Pons (tissue), 1 donor: ENCODE measurements at places on chromosomes 11 and 22.

- no peak for DNase-seq
These were observed 9.2 kb upstream of the SLC5A12 start for GRCh38 chr11:26731084-26731456.

- DNase-seq: no peak
These were observed 6.1 kb downstream of the GNB1L start for GRCh38 chr22:19848298-19849224.

- DNase-seq: no peak
These were observed 8.0 kb downstream of the POU2AF1 start for GRCh38 chr11:111370902-111371578.

DNA sequence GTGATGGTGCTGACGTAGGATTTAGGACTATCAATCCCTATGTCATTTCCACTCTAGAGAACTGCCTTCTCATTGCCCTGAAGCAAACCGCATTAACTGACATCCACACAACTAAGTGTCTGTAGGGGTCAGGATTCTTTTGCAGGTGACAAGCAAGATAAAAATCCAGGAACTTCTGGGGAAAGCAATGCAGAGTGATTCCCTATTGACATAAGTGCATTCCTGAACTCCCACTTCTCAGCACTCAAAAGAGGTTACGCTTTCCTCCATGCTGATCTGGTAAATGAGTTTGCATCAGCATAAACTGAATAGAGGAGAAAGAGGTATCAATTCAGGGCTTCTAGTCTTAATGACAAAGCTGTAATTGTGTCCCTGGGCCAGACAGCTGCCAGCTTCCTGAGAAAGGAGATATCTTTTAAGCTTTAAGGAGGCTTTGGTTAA lies 224.6 kb upstream of the ISX start:
- no peak for DNase-seq

DNA sequence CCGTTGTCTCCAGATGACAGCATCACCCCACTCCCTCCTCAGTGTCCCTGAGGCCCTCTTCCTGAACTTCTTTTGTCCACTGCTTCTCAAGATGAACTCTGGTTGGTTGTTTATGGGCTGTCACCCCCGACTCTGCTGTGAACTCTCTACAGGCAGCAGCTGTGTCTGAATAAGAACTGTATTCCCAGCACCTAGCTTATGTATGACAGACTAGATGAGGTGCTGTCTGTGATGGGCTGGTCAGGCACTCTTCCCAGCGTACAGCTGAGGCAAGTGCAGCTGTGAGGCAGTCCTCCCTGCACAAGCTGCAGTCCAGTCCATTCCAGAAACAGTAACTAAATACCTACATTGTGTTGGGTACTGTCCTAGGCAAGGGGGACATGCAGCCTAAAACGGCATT lies 111.4 kb upstream of the PITPNB start:
- DNase-seq: no peak

GRCh38 chr22:36244522-36245391 lies 5.4 kb upstream of the APOL2 start:
- DNase-seq: no peak

DNA sequence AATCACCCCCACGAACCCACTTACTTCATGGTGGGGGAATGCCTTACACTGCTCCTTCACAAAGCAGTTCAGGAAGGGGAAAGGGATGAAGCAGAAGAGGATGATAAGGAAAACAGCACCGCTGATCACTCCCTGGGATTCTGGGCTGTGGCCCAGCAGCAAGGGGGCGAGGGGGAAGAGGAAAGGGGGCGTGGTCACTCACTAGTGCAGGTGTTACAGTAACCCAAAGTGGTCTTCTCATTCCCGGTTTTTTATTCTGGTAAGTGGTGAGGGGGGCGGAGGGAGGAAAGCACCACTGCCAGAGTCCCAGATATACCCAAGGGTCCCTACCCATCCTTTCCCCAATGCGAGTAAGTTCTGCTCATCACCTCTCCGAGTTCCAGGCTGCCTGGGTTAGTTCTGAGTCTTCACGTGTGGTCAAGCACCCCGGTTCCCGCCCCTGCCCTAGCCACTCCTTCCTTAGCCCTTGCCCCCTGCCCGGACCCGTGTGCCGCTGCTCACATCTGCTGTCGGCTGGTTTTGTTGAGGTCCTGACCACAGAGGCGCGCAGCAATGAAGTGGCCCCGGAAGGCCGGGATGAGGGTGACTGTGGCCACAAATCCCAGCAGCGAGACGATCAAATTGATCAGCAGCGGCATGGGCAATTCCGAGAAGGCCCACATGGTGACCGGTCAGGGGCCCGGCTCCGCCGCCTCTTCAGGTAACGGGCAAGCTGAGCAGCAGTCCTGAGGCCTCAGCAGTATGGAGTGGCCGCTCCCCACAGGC lies 477 bp downstream of the DPAGT1 start:
- no peak for DNase-seq

GRCh38 chr11:91986218-91986617 lies 238.4 kb upstream of the FAT3 start:
- DNase-seq: no peak

- DNase-seq: peak; percentile 20
These were observed 99.3 kb upstream of the SESN3 start for GRCh38 chr11:95330302-95330701.

DNA sequence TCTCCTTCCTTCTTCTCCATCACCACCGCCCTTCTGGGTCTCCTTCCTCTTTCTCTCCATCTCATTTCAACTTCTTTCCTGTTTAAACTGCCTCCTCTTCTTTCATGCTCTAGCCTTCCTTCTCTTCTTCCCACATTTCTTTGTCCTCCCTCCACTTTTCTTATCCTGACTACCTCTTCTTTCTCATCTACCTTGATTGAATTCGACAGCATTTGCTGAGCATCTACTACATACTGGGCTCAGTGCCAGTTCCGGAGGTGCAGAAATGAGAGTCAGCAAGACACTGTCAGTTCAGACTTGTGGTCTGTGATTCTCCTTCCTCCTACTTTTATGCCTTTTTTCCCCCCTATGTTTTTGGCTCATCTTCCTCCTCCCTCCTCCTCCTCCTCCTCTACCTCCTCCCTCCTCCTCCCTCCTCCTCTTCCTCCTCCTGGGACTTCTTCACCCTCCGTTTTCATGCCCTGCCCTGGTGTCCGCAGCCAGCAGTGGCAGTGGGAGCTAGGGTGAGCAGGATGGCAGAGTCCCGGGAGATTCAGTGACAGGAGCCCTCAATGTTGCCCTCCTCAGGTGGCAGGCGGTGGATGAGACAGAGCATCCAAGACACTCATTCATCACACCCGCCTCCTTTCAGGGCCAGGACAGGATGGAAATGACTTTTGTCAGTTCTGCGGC lies 146.0 kb upstream of the SEZ6L start:
- no peak for DNase-seq

- peak; percentile 44 for DNase-seq
These were observed 3.7 kb downstream of the MAFF start for GRCh38 chr22:38205261-38206128.

DNA sequence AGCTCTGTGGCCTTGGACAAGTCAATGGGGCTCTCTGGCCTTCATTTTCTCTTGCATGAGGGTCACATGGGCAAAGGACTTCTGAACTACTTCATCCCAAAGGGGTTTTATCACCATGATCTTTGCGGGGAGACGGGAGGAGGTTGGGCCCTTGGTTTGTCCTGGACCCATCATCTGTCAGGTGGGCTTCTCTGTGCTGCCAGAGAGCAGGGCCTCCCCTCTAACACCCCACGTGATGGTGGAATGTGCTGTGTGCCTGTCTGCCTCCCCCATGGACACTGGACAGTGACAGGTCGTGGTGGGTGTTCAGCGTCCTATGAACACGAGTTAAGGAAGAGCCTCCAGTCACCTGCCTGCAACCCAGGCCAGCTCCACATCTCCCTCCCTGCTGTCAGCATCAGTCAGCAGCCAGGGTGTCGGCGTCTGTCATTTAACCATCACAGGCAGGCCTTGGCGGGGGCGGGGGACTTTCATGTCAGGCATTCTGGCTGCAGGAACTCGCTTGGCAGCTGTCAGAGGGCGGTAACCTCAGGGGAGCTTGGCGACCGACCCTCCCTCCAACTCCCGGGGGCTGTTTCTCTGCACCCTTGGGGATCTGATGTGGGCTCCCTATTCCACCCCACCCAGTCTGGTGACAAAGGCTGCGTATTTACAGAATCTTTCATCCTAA lies 2.6 kb upstream of the SUN2 start:
- DNase-seq: peak; percentile 11

DNA sequence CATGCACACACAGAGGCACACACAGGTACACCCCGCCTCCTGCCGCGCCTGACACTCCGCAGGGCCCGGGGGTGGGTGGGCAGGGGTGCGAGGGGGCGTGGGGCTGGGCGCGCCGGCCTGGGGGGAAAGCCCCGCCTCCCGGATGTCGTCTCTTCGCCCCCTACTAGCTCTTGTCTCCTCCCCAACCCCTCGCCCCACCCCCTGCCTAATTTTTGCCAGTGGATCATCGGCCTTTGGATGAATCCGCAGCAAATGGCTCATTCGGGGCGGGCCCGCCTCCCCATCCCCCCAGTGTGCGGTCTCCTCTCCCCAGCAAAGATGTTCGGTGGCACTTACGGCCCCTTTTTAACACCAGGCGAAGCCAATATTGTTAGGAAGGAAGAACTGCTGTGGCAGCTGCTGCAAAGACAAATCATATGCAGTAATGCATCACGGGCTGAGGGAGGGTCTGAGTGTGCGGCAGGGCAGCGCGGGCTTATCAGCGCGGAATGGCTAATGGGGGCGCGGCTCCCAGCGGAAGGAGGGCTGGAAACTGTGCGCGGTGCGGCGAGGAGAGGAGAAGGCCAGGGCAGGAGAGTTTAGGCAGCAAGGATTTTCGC lies 13.4 kb upstream of the NECTIN1 start:
- DNase-seq: no peak

GRCh38 chr11:36022882-36023281 lies 79.0 kb downstream of the LDLRAD3 start:
- no peak for DNase-seq

DNA sequence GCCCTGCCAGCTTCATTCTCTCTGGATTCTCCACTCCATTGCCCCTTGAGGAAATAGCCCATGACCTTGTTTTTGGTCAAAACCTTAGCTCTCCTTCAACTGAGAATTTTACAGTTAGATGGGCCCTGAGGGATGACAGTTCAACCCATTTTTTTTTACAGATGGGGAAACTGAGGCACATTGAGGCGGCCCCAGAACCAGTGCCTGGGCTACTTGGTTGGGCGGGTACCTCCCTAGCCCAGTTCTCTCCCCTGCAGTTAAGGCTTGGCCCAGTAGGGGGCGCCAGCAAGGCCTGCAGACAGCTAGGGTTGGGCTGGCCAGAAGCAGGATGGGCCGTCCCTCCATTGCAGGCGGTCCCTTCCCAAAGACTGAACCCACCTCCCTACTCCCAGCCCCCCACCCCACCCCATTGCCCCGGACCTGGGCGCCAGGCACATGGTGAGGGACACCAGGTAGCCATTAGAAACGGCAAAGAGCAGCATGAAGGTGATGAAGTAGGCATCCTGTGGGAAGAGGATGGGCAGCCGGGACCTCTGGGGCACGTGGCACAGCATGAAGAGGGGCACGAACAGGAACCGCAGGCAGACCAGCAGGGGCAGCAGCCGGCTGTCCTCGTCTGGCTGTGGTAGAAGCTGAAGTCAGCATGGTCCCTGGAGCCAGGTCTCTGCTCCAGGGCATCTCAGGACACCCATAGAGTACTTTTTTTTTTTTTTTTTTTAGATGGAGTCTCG lies 7.6 kb downstream of the SLC29A2 start:
- DNase-seq: no peak

GRCh38 chr11:3225826-3226750 lies 6.1 kb downstream of the MRGPRE start:
- peak; percentile 15 for DNase-seq

DNA sequence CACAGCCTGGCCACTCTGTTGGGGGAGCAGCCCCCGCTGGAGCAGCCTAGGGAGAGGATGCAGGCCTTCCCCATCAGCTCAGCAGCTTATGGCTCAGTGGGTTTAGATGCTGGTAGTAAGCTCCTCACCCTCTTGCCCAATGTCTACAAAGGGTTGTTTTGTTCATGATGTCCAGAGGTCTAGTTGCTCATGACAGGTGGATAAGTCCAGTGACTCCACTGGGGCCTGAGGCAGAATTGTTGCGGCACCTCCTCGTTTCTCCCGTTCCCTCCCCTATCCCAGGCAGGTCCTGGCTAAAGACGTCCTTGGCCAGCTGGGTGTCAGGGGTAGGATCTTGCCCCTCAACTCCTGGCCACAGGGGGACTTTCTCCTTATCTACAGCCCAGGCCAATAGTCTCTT lies 233.5 kb upstream of the B3GAT1 start:
- DNase-seq: no peak
